Neural crest cell (in vitro differentiated cells): ENCODE measurements at places on chromosomes 3 and 15. TPM values are rescaled to one million over a fixed set of nuclear protein-coding genes. Genes with fewer than 3 reads are reported as not detected.

DNA sequence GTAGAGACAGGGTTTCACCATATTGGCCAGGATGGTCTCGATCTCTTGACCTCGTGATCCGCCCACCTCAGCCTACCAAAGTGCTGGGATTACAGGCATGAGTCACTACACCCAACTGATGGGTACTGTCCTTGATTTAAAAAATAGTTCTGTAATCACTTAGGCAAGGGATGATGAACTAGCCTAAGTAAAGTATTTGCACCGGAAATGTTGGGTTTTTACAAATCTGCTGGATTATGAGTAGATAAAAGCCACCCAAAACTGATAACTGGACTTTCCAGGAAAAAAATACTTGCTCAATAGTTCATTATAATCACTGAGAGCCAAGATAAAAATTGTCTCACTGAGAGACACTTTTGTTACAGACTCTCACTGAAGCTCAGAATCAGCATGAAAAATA, 218.0 kb downstream of the WNT5A start:
- DNase-seq = no peak

DNA sequence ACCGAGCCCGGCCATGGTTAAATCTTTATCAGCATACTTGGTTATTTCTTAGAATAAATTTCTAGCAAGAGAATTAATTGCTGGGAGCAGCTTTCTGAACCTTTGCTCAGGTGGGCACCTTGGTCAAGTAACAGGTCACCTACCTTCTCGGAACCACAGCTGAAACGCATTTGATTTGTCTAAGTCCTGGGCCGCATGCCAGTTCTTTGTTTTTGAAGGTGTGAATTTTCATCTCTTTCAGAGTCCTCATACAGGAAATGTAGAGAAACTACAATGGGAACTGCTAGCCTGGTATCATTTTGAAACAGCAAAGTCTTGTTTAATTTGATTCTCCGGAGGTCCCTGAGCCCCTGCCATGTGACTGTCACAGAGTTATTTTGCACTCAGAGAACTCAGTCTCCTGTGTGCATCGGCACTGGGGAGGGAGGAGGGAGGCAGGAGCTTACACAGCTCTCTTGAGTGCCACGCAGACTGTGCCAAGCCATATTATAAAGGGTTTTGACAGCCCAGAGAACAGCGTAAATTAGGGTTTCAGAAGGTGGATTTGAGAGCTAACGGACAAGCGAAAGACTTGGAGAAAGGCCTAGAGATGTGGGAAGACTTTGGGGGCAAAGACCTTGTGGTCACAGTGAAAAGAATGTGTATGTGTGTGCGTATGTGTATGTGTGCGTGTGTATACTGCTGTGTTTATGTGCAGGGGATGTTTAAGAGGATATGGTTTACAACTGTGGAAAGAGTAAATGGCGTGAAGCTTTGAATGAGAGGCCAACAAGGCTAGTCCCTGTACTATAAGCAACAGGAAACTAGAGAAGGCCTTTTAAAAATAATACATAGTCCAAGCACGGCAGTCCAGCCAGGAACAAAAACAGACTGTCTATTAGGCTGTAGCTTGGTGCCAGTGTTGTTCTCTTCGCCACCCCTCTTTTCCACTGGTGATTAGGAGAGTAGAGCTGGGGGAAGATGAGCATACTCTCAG, 61.8 kb upstream of the ATP13A3 start:
- DNase-seq = no peak

GRCh38 chr3:173013219-173013832, 127.7 kb downstream of the SPATA16 start:
- no peak for DNase-seq

The CFAP20DC gene
- 10.4 and 12.8 TPM in 2 replicates for total RNA-seq

- DNase-seq = no peak
These were observed 518.9 kb downstream of the NR2F2 start for GRCh38 chr15:96849271-96849900.

DNA sequence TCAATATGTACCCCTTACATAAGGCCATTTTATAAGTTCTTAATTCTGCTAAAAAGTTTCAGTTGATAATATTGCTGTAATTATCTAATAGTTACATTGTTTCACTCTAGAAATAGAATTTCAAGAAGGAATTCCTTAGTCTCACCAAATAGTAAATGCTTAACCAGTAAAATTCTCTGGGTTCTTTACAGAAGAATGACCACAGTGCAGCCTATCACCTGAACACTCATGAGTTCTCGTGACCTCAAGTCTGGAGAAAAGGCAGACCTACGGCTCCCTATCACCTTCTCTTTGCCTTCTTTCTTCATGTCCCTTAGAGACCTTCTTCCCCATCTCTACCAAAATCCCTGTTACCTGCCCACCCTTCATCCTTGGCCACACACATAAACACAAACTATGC, 30.9 kb downstream of the CCDC191 start:
- DNase-seq = no peak

The FBXW12 gene
- 0.44 and 0.68 TPM in 2 replicates for total RNA-seq

- no peak for DNase-seq
These were observed at the start of gene VILL for GRCh38 chr3:37990527-37990926. Gene VILL (plus strand): TSS chr3:37990786. CDS start chr3:37993673, 2,887 bp downstream.

- no peak for DNase-seq
These were observed 227.3 kb downstream of the SNRPN start for GRCh38 chr15:25182098-25182478.

- no peak for DNase-seq
These were observed 2.1 kb downstream of the PDIA3 start for GRCh38 chr15:43748376-43748775.

DNA sequence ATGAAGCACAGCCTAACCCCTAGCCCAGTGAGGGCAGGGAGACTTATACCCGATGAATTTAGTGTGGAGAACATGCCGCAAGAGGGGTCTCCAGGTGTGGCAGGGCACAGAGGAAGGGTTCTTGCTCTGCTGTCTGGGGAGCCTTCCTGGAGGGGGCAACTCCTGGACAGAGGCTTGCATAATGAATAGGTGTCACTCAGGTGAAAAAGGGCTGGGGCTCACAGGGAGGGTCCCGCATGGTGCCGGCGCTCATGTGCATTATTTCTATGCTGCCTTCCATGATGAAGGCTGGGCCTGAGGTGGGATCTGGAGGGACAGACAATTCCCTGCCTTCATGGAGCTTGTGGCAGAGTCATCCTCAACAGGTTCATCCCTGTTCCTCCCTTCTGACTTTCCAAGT, 51.5 kb downstream of the ITGA11 start:
- no peak for DNase-seq

The CYP19A1 gene
- not detected in 2 replicates for total RNA-seq

DNA sequence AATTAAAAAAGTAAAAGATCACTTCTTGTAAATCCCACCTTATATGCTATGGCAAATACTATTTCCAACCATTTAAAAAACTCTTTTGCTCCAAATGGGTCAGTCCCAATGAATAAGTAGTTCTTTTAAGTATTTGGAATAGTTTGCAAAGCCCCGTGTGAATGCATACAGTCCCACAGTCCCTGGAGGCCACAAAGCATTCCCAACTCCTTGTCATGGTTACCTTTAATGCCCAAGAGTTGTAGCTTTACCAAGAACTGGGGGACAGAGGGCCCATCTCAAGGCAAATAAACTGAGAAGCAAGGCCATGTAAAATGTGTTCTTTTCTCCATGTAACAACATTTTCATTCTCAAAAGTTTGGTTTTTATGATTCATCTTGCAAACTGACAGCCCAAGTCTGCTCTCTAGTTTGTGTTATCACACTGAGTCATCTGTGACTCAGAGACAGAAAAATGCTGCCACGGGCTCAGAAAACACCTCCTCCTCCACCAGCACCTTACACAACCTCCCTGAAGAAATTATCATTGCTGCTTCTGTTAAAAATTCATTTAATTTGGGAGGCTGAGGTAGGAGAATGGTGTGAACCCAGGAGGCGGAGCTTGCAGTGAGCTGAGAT, 336.2 kb downstream of the ERC2 start:
- no peak for DNase-seq

GRCh38 chr15:73677146-73677607, 7.0 kb upstream of the CD276 start:
- DNase-seq = peak; percentile 44

- DNase-seq = no peak
These were observed 20.2 kb upstream of the TM4SF18 start for GRCh38 chr3:149353581-149354184.

The CPNE9 gene
- 0.48 and 1.3 TPM in 2 replicates for total RNA-seq

- DNase-seq = no peak
These were observed 109.3 kb downstream of the OXNAD1 start for GRCh38 chr3:16374047-16374934.

DNA sequence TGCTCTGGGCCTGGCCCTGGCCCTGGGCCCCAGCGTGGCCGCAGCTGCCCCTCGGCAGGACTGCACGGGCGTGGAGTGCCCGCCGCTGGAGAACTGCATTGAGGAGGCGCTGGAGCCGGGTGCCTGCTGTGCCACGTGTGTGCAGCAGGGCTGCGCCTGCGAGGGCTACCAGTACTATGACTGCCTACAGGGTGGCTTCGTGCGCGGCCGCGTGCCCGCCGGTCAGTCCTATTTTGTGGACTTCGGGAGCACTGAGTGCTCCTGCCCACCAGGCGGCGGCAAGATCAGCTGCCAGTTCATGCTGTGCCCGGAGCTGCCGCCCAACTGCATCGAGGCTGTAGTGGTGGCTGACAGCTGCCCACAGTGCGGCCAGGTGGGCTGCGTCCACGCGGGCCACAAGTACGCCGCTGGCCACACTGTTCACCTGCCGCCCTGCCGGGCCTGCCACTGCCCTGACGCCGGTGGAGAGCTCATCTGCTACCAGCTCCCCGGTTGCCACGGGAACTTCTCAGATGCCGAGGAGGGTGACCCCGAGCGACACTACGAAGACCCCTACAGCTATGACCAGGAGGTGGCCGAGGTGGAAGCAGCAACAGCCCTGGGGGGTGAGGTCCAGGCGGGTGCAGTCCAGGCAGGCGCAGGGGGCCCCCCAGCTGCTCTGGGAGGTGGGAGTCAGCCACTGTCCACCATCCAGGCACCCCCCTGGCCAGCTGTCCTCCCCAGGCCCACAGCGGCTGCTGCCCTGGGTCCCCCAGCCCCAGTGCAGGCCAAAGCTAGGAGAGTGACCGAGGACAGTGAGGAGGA, 21.7 kb downstream of the FBLN2 start:
- no peak for DNase-seq
